B cell (primary cell): ENCODE measurements at places on chromosomes 1 and 21.

GRCh38 chr1:58749646-58750045, 34.2 kb downstream of the JUN start:
- DNase-seq: no peak

- no peak for DNase-seq
These were observed 303.3 kb downstream of the S1PR1 start for GRCh38 chr1:101540161-101540560.

GRCh38 chr1:150249936-150250335, 7.6 kb upstream of the CA14 start:
- no peak for DNase-seq

DNA sequence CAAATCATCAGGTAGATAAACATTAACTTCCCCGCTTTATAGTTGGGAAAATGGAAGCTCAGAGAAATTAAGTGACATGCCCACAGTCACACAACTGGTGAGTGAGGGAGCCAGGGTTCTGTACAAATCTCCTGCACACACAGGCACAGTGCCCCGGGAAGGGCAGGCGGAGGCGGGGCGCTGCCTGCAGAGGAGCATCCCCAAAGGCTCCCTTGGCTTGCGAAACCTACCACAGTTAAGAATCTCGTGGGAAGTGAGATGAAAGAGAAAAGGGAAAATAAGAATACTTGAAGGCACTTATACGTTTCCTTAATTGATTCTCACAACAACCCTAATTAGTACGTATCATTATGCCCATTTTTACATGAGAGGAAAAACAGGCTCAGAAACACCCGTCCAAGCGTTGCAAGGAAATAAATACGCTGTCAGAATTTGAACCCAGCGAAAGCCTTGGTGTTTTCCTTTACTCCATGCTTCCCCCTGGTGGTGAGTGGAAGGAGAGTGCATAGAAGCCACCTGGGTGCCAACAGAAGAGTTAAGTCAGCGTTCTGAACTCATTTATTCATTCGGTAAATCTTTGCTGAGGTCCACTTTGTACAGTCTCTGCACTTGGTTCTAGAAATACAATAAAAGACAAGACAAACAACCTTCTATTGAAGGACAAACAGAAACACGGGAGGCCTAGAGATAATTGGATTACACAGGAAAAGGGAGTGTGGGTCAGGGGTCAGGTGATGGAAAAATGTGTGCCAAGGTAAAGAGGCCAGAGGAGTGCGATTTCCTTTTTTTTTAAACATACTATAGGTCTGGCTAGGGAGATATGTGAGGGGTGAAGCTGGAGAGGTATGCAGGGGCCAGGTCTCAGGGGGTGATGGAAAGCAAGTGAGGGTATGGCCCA, 28.4 kb downstream of the ACP6 start:
- DNase-seq: peak; percentile 62

DNA sequence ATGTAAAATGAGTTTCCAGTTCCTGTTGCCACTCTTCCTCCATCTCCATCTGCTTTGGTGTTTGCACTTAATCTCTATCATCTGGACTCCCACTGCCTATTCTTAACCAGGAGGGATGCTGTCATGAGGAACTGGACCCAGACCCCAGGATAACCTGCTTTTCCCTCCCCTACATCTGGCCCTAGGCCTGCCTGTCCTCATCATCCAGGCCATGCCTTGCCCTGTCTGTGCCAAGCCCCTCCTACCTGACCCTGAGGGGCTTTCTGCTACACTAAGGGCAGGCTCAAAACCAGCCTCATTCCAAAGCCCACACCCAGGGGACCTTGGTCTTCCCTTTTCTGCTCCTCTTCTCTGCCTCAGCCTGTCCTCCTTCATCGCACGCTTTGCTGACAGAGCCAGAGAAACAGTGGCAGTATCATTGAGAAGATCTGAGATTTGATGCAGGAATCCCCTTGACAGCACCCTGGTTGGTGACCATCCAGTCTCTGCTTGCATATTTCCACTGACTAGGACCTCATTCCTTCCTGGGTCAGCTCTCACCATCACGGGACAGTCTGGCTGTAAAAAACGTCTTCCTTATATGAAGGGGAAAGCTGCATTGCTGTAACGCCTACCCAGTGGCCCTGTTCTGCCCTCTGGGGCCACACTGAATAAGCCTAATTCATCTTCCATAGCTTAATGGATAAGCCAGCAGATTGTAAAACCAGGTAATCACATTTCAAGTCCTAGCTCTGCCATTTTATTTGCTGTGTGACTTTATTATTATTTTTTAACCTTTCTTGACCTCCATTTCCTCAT, 38.8 kb downstream of the PLXNA2 start:
- DNase-seq: no peak

DNA sequence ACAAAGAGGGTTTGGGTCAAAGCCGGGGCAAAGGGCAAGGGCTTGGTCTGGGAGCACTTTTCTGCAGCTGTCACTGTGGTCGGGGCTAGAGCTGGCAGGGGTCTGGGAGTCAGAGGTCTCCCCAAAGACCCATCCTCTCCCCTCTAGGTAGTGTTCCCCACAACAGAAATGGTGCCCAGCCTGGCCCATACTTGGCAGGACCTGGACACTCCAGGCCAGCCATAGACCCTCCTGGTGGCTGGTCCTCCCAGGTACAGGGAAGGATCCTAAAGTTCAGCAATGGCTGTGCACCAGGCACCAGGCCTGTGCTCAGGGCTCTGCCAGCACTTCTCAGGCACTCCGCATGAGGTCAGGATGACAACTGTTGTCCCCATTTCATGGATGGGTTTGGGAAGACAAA, 11.0 kb downstream of the ESPN start:
- DNase-seq: no peak

DNA sequence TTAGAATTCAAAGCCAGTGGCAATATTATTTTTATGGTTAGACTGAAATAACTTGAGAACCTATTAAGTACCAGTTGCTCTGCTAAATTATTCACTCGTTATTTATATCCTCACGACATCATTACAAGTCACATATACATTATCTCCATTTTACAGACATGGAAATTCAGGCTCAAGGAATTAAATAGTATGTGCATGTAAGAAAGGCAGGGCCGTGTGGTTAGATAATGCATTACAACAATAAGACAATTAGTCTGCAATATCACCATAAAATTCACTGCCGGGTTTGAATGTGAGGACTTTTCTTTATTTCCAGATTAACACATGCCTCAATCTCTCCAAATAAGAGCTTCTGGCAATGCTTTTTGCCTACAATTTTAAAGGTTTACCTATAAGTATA, 523.4 kb downstream of the PTBP2 start:
- no peak for DNase-seq

DNA sequence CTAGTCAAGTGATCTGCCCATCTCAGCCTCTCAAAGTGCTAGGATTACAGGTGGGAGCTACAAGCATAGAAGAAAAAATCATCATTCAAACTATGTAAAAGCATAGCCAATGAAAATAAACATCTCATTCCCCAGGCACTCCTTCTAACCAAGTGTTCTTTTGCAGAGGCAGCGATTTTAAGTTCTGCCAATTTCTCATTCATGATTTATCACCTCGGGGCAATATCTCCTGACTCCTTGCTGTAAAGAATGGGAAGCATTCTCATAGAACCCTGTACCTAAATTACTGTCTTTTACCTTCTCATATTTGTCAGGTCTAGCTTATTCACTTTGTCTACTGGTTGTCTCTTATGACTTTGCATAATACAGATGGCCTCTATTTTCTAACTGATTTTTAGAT, 32.5 kb upstream of the IVNS1ABP start:
- DNase-seq: no peak

GRCh38 chr1:203269654-203270020, 35.7 kb upstream of the BTG2 start:
- no peak for DNase-seq

DNA sequence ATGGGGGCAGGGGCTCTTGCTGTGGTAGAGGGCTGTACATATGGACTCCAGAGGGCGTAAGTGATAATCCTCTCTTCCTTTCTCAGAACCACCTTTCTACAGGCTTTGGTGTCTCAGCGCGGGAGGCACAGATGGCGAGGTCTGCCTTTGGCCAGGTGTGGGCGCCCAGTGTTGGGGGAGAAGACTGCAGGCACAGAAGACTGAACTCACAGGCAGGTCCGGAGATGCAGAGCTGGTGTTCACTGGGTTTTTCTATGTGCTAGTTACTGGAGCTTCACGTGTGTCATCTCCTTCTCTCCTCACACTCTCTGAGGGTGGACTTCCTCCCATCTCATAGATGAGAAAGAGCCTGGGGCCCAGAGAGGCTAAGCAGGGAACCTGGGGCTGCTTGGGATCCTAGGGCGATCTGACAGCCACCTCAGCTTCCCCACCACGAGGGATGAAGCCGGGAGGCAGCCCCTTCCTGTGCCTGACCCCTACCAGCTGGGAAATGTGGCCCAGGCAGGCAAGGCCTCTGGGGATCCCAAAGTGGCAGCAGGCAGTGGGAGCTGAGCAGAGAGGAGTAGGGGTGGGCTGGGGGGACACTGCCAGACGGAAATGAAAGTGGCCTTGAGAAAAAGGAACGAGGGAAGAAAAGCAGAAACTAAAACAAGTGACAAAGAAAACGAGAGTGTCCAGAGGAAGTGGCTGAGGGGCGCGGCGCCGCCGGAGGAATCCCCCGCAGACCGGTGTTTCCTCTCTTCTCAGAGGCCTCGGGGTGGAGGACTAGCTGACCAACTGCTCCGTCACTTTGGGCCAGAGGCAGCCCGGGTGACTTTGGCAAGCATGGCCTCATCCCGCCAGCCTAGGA, 191.6 kb downstream of the HIVEP3 start:
- DNase-seq: peak; percentile 87

DNA sequence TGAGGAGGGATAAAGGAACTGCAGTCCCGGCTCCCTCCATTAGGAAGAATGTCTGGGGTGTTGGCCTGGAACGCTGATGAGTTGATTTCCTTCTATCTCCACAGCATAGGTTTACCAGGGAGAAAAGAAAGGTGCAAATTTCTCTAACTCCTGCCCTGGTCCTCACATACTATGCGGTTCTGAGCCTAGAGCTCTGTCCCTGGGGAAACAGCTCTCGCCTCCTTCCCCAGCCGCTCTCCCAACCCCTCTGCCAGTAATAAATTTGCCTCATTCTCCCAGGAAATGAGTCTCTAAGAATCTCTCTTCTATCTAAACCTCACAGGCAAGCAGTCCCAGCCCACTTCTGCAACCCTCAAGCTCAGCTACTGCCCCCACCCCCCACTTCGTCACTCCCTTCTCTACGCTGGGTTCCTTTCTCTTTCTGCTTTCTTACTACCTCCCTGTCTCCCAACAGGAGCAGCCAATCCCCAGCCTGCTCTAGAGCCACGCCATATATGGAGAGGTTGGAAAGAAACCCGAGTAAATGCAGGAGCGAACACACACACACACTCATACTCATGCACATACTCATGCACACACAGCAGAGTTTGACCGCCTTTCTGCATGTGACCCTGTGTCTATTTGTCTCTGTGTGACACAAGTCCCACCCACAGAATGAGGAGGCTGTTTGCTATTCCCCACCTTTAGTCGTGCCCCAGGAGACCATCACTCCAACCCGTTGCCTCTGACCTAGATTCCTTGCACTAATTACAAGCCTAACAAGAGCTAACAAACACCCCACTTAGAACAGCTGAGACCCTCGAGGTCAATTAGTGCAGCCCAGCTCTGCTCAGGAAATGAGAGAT, 13.4 kb downstream of the PLEKHO1 start:
- DNase-seq: peak; percentile 73

DNA sequence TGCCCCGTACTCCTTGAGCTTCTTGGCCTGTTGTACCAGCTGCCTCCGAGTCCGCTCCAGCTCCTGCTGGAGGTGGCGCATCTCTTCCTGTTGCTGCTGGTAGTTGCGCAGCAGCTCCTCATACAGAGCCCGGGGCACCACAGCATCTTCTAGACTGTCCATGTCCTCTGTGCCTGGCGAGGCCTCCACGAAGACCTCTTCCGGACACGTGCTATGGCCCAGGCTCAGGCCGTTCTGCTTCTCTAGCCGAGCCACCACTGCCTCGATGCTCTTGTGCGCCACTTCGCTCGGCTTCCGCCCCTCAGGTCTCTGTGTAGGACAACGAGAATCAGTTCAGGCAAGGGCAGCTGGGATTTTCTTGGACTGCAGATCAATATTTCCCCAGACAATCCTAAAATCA, 17.7 kb downstream of the BEND5 start:
- no peak for DNase-seq

- DNase-seq: no peak
These were observed 116.0 kb downstream of the BCAR3 start for GRCh38 chr1:93565496-93566206.
